ENCODE measurements at places on chromosomes 5 and 9. TPM values are rescaled to one million over a fixed set of nuclear protein-coding genes. Genes with fewer than 3 reads are reported as not detected.

GRCh38 chr5:153158608-153159007 is 331.9 kb upstream of the GRIA1 start:
- DNase-seq: no peak

GRCh38 chr9:116372786-116373185 is 219.2 kb downstream of the PAPPA start:
- DNase-seq: no peak

DNA sequence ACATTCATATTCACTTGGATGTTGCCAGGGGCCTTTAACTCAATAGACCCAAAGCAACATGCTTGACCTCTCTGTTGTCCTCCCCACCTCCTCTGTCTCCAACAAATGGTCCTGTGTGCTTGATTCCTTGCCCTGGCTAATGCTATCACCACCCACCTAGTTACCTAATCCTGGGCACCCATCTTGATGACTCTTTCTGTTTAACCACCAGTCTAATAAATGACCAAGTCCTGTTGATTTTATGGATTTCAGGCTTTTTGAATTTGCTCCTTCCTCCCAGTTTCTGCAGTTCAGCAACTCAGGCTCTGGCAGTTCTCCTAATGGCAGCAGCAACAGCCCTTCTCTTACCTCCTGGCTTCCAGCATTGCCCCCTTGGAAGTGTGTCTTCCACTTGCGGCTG is 246.3 kb upstream of the KLF4 start:
- no peak for DNase-seq

- DNase-seq: no peak
Observed at GRCh38 chr5:158209219-158209908, 350.4 kb upstream of the CLINT1 start.

DNA sequence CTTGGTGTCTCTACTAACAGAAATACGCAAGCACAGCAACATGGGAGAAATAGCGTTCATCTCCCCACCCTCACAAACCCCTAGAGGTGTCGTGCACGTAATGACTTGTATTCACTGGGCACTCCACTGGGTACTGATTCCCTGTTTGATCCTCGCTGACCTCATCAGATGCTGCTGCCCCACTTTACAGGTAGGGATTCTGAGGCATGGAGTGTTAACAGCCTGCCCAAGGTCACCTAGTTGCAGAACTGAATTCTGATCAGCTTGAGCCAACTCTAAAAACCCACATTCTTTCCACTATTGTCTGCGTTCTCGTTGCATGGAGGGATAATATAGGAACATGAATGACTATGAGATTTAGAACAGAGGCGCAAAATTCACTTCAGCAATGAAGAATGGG is 96.3 kb downstream of the TRIO start:
- no peak for DNase-seq

DNA sequence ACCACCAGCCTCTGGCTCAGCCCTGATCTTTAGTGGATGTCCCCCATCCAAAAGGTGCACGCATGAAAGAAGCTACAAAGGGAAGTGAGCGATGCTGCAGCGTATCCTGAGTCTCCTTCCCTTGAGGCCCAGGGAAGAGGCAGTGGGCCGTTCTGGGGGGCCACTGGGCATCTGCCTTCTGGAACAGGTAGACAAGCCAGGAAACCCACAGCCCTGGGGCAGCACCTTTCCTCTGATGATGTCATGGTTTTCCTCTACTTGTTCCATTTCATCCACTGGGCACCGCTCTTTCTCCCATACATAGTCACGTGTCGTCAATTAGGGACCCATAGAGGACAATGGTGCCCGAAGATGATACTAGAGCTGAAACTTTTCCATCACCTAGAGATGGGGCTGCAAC is 194.0 kb upstream of the IRX1 start:
- no peak for DNase-seq

DNA sequence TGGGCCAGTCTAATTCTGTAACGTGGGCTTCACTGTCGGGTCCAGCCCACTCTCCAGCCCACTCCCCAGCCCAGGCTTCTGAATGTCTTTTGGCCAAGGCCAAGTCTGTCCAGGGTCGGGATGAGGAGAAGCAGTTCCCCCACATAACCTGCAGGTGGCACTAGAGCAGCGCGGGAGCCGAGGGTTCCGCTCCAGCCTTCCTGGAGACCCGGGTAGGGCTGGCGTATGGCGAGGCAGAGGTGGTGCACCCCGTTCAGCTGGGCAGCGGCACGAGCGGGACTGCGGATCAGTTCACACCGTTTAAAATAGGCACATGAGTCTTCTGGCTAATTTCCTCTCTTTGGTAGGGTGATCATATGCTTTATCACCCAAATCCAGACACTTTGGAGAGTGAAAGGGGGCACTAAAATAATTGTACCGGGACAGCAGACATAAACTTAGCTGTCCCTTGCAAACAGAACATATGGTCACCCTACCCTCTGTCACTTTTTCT is 185.9 kb downstream of the MSX2 start:
- peak; percentile 70 for DNase-seq

DNA sequence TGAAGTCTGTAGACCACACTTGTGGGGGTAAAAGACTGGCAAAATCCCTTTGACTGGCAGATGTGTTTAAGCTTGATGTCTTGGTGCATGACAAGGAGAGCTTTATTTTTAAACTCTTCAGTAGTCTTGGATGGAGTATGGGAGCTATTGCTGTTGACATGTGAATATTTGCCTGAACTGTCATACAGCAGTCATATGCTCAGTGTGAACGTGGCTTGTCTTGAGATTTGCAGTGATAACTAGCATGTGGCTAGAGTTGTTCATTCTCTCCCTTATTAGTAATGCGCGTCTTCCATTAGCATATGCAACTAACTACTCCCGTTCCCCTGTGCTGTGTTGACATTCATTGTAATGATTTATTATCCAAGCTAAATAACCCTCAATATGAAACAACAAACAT is 523.6 kb upstream of the WWC1 start:
- no peak for DNase-seq

- DNase-seq: no peak
Observed at GRCh38 chr5:42636946-42637345, 119.7 kb upstream of the CCDC152 start.

Gene SLC6A3
- 4.5 TPM for polyA plus RNA-seq

Gene TEX48
- polyA plus RNA-seq: not detected

Gene IFT74
- 28.3 TPM for polyA plus RNA-seq

Gene RNF224
- polyA plus RNA-seq: 1.7 TPM

Gene TUSC1
- 15.1 TPM for polyA plus RNA-seq

Measured in left lung (tissue), 14 donors.